ENCODE measurements at places on chromosomes 16 and 17.

DNA sequence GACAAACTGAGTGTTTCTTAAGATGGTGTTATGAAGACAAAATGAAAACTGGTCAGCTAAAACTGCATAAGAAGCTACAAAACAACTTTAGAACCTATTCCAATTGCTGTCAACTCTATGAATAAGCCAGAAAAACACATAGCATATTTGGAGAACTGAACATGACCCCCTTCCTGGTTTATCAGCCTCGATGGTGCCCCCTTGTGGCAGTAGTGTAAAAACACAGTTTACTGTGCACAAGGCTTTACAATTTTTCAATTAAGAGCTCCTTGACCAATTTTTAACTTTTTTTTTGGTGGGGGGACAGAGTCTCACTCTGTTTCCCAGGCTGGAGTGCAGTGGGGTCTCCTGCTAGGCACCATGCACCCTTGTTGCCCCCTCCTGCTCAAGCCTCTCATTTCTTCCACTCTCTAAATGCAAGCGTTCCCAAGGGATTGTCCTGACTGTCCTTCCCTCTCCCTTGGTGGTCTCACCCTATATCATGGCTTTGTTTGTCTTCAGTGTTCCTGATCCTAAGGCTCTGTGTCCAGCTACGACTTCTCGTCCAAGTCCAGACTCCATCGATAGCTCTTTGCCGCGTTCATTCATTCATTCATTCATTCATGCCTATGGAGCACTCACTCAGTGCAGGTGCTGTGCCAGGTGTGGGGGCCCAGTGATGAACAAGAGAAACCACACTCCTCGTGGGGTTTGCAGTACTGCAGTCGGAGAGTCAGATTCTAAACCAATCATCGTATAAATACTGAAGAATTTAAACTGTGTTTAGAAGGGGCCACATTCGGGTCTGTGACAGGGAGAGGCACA, 7.5 kb downstream of the EIF1 start:
- peak; percentile 73 for DNase-seq

- no peak for DNase-seq
Observed at GRCh38 chr16:88636488-88637265, 1.7 kb upstream of the IL17C start.

GRCh38 chr16:56300891-56301850, 109.9 kb downstream of the GNAO1 start:
- DNase-seq, result no peak

DNA sequence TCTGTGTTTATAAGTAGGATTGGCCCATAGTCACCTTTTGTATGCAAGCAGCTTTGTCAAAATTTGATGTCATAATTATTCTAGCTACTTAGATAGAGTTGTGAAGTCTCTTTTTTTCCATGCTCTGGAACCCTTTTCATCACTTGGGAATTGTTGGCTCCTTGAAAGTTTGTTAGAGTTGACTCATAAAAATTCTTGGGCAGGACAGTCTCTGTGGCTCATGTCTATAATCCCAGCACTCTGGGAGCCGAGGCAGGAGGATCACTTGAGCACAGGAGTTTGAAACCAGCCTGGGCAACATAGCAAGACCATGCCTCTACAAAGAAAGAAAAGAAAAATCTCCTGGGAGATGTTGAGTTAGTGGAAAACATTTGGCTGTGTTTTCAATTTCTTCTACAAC, 45.7 kb upstream of the MRC2 start:
- DNase-seq, result no peak

GRCh38 chr17:73757420-73757819, 113.2 kb upstream of the SDK2 start:
- DNase-seq, result no peak

GRCh38 chr16:82108100-82108499, 61.9 kb downstream of the MPHOSPH6 start:
- no peak for DNase-seq

DNA sequence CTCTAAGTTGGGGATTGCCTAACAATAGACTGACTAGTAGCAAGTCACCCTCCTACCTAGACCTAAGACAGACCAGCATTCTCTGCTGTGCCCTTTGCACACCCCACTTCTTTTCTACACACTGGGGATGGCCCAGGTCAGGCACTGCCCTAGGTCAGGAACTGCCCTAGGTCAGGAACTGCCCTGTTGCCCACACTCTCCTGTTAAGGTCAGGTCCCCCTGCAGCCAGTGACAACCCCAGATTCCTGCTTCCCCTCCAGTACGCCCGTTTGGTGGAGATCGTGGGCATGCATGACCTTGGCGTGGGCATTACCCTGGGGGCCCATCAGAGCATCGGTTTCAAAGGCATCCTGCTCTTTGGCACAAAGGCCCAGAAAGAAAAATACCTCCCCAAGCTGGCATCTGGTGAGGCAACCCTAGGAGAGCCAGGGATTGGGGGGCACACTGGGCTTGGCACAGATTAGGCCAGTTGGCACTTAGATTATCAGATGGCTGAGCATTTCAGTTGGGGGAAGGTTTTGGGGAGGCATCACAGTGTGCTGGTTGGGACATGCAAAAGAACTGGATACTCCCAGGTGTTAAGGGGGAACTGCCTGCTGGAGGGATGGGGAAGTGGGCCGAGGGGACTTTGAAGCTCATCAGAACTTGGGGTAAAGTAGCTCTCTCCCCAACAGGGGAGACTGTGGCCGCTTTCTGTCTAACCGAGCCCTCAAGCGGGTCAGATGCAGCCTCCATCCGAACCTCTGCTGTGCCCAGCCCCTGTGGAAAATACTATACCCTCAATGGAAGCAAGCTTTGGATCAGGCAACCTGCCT, 1.7 kb downstream of the ACADVL start:
- DNase-seq, result no peak

DNA sequence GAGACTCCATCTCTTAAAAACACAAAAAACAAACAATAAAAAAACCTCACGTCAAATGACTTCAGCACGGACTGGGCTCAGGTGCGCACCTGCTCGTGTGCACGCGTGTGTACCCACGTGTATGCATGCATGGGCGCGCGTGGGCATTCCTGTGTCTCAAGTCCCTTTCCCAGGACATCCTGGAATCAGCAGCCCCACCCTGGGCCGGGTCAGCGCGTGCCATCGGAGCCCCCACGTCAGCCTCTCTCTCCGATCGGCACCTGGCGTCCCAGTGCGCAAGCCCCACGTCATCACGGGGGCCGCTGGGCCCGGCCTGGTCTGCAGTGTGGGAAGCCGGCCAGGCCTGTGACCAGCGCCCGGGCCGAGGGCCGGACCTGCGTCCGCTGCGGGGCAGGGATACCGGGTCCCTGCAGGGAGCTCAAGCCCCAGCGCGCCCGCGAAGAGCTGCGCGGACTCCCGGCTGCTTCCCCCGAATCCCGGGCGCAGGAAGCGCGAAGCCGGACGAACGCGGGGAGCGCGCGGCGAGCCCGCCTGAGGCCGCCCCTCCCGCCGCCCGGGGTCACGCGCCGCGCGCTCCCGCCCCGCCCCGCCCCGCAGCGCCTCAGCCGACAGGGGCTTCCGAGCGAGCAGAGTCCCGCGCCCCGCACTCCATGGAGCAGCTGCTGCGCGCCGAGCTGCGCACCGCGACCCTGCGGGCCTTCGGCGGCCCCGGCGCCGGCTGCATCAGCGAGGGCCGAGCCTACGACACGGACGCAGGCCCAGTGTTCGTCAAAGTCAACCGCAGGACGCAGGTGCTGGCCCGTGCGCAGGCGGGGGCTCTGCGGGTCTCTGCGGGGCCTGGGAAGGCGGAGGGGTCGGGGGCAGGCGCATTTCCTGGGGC, at the start of gene FN3K:
FN3K (plus strand) TSS at position 629 of the 880 bp plus-strand sequence; CDS start at position 651, 22 bp downstream.
- DNase-seq, result no peak

GRCh38 chr16:35797811-35798210, 2338.4 kb downstream of the TP53TG3F start:
- no peak for DNase-seq

All from activated T-cell treated with anti-CD3 and anti-CD28 coated beads, Interleukin-2, amount 50 U/mL, for 4 hours (primary cell).